Activated CD4-positive, alpha-beta memory T cell treated with anti-CD3 and anti-CD28 coated beads for 36 hours (primary cell): ENCODE measurements at places on chromosomes 11 and 22.

DNA sequence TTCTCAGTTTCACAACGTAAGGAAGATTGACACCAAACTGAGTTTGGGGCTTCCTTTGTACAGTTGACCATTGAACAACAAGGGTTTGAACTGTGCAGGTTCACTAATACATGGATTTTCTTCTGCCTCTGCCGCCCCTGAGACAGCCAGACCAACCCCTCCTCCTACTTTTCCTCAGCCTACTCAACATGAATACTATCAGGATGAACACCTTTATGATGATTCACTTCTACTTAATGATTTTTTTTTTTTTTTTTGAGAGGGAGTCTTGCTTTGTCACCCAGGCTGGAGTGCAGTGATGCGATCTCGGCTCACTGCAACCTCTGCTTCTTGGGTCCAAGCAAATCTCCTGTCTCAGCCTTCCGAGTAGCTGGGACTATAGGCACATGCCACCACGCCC is 14.6 kb downstream of the RBM4 start:
- peak overlapping the region; percentile 33 for H3K27ac ChIP-seq
- peak; percentile 16 for DNase-seq
- H3K36me3 ChIP-seq: peaks cover 30% of the 10 kb centered on the region
- peaks cover 37% of the 10 kb centered on the region for H3K4me1 ChIP-seq
- H3K27me3 ChIP-seq: no peaks in the 10 kb centered on the region

DNA sequence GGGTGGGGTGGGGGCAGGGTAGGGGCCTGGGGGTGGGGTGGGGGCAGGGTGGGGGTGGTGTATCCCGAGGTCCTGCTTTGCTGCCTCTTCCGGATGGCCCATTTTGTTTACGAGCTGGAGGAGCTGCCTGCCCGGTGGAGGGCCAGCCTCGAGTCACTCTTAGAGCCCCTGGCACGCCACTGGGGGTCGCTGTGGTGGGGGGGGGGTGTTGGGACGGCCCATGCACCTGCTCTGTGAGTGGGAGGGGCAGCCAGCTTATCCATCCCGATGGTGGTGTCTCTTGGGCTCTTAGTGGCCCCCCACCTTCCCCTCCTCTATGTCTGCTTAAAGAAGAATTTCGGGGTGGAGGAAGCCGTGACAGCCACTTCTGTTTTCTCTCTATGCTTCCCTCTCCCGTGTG is 24.6 kb downstream of the MRGPRD start:
- no peak overlapping the region for H3K27ac ChIP-seq
- H3K27me3 ChIP-seq: no peaks in the 10 kb centered on the region
- peak; percentile 36 for DNase-seq
- H3K4me1 ChIP-seq: no peaks in the 10 kb centered on the region

DNA sequence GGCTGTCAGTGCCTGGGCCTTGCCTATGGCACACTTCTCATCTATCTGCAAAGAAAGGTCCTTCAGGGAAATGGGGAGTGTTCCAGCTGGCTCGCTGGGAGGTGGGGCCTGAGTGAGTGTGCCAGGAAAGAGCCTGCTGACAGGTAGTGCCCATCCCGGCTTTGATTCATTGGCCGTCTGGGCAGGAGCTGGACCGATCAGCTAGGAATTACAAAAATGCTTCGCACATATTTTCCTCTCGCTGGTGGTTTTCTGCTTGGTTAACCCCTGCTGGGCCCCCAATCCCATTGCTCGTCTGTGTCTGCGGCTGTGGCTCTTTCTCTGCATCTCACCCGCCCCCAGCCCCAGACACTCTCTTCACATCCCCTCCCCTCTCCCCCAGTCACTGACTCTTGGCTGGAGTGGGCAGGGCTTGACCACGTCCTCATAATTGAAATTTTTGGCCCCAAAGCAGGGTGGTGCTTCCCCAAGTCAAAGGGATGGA is 10.8 kb downstream of the LIF start:
- no peaks in the 10 kb centered on the region for H3K27me3 ChIP-seq
- peaks cover 5% of the 10 kb centered on the region for H3K4me1 ChIP-seq
- H3K4me3 ChIP-seq: no peak overlapping the region
- H3K36me3 ChIP-seq: peaks cover 4% of the 10 kb centered on the region

- H3K4me1 ChIP-seq: peaks cover 70% of the 10 kb centered on the region
- H3K4me3 ChIP-seq: no peak overlapping the region
- H3K27me3 ChIP-seq: no peaks in the 10 kb centered on the region
- DNase-seq: no peak
- H3K36me3 ChIP-seq: no peaks in the 10 kb centered on the region
- no peak overlapping the region for H3K27ac ChIP-seq
Observed at GRCh38 chr11:63882555-63883242, 34.3 kb downstream of the RCOR2 start.

DNA sequence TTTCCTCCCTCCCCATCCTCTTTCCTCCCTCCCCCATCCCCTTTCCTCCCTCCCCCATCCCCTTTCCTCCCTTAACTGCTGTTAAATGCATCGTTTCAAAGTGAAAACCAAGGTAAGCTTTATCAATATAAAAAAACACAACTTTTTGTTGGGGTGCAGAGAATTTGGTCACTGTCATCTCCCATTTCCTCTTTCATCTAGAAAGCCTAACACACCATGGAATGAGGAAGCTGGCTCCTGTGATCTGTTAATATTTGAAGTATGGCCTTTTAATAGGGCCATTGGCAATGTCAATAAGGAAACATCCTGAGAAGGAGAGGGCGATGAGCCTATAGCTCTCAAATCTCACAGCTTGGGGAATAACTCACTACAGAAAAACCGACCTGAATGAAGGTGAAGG is 7.0 kb downstream of the EXPH5 start:
- no peak overlapping the region for H3K27ac ChIP-seq
- H3K4me1 ChIP-seq: no peaks in the 10 kb centered on the region
- DNase-seq: no peak
- H3K36me3 ChIP-seq: no peaks in the 10 kb centered on the region

DNA sequence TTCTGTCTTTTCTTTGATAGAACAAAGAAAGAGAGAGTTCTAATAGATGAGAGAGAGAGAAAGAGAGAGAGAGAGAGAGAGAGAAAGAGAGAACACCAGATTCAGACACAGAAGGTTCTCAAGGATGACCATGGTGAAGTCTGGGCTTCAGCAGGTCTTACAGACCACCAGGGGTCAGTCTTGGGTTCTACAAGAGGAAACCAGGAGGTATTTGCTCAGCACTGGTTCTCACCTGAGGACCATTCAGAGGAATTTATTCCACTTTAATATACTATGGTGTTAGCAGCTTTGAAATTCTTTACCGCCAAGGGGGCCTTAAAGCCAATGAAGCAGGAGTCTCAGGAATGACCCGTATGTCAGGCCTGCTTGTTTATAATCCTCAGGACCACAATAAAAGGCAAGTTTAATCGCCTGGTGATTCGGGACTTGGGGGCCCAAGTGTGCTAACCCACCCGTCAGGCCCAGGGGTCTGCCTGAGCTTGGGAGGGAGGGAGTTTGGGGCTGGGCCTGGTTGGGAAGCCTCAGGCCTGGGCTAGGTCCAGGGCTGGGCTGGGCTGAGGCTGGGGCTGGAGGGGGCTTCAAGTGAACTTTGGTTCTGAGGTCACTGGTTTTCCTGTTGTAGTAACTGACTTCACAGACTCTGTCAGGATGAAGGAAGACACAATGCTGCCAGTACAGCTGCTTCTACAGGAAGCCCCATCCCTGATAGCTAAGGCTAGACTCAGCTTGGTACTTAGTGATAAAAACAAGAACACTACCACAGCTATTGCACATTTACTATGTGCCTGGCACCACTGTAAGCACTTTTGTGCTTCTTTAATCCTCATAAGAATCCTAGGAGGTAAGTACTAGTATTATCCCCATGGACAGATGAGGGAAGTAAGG is 179.2 kb upstream of the ZBED5 start:
- H3K27me3 ChIP-seq: peaks cover 2% of the 10 kb centered on the region
- no peak overlapping the region for H3K4me3 ChIP-seq
- H3K4me1 ChIP-seq: peaks cover 2% of the 10 kb centered on the region
- DNase-seq: peak; percentile 23

DNA sequence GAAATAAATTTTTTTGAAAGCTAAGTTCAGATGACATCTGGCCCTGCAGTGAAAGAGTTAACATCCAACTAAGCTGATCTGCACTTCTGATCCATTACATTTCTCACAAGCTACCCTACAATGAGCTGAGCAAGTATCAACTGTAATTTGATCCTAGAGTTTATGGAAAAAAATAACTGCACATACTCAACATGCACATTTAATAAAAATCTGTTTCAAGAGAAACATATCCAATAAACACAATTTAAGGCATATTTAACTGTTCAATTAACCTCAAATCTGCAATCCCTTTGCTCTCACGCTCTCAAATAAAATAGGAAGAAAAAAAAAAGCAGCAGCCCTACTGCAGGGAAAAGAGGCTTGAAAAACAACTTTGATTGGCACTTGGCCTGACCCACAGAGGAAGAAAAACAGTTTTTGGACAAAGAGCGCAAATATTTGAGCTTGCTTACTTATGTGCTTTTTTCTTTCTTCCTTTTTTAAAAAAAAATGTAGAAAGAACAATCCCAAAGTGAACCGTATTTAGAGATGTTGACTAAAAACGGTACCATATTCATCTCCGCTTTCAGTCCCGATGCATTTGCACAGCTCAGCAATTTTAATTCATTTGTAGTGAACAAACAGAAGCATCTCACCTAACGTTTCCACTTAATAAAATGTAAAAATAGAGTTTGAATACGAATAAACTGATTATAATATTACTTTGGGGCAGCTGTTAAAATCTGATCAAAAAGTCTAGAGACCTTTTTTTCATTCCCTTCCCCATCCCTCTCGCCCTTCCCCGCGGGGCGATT is 1.6 kb downstream of the SESN3 start:
- peaks cover 59% of the 10 kb centered on the region for H3K4me1 ChIP-seq
- DNase-seq: peak; percentile 20
- no peak overlapping the region for H3K4me3 ChIP-seq
- peaks cover 2% of the 10 kb centered on the region for H3K36me3 ChIP-seq
- peak overlapping the region; percentile 85 for H3K27ac ChIP-seq

GRCh38 chr11:33525789-33526188 is 174.8 kb downstream of the C11orf91 start:
- no peak overlapping the region for H3K4me3 ChIP-seq
- peaks cover 2% of the 10 kb centered on the region for H3K36me3 ChIP-seq
- no peaks in the 10 kb centered on the region for H3K4me1 ChIP-seq
- no peak overlapping the region for H3K27ac ChIP-seq

GRCh38 chr11:76801736-76802135 is 18.6 kb downstream of the TSKU start:
- no peak overlapping the region for H3K27ac ChIP-seq
- H3K36me3 ChIP-seq: no peaks in the 10 kb centered on the region
- peaks cover 12% of the 10 kb centered on the region for H3K27me3 ChIP-seq
- peaks cover 32% of the 10 kb centered on the region for H3K4me1 ChIP-seq
- no peak overlapping the region for H3K4me3 ChIP-seq

GRCh38 chr11:18780329-18780728 is 11.3 kb downstream of the PTPN5 start:
- no peaks in the 10 kb centered on the region for H3K27me3 ChIP-seq
- no peak for DNase-seq
- H3K4me1 ChIP-seq: peaks cover 8% of the 10 kb centered on the region
- no peaks in the 10 kb centered on the region for H3K36me3 ChIP-seq
- H3K27ac ChIP-seq: no peak overlapping the region
- no peak overlapping the region for H3K4me3 ChIP-seq

GRCh38 chr11:17811352-17811751 is 76.8 kb downstream of the KCNC1 start:
- H3K27me3 ChIP-seq: no peaks in the 10 kb centered on the region
- H3K36me3 ChIP-seq: peaks cover 5% of the 10 kb centered on the region
- no peak overlapping the region for H3K4me3 ChIP-seq
- no peak overlapping the region for H3K27ac ChIP-seq
- DNase-seq: no peak

DNA sequence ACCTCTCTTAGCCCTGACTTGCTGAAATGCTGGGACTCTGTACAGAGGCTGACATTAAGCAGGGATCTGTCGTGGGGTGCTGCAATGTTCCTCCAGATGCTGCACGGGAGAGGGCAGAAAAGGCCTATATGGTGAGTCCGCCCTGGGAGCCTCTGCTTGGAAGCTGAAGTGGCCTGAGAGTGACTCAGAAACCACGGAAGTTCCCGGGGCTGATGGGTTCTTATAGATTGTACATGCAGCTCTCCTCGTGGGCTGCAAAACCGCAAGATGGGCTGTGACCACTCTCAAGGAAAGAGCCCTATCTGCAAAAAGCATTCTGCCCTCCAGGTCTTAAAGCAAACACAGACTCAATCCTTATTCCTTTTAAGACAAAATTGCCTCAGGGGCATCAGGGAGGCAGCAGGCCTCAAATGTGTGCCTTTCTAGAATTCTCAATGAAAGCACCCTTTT is 5.8 kb upstream of the SLC43A3 start:
- H3K27ac ChIP-seq: no peak overlapping the region
- H3K27me3 ChIP-seq: no peaks in the 10 kb centered on the region
- H3K4me1 ChIP-seq: peaks cover 9% of the 10 kb centered on the region
- peak; percentile 45 for DNase-seq
- no peaks in the 10 kb centered on the region for H3K36me3 ChIP-seq
- no peak overlapping the region for H3K4me3 ChIP-seq

DNA sequence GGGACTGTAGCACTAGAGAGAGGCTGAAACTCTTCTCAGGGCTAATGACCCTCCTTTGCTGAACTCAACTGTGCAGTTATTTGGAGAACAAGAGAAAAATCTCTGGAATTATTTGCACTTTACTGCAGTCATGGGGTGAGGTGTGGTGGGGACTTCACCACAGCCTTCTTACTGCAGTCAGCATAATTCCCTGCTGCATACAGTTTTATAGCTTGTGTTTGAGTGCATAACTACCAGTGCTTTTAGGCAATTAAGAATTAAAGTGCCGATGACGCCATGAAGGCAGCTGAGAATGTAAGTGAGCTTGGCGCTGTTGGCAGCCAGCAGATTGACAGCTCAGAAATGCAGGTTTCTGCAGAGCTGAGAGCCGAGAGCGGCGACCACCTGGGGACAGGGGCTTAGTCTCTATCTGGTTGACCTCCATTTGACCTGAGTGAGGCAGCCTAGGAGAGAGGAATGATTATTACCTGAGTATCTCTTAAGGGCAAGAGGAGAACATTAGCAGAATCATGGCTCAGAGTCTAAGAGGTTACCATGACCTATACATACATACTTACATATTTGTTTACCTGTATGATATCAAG is 830.0 kb downstream of the NTM start:
- no peak for DNase-seq
- no peak overlapping the region for H3K4me3 ChIP-seq
- H3K4me1 ChIP-seq: no peaks in the 10 kb centered on the region
- no peaks in the 10 kb centered on the region for H3K36me3 ChIP-seq

DNA sequence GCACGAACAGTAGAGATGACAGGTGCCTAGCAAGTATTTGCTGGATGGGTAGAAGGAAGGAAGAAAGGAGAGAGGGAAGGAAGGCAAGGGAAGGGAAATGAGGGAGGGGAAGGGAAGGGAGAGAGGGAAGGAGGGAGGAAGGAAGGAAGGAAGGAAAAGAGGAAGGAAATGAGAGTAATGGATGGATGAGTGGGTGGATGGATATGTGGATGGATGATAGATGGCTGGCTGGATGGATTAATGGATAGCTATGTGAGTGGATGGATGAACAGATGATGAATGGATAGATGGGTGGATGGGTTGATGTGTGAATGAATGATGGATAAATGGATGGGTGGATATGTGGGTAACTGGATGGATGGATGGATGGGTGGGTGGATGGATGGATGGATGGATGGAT is 125.9 kb upstream of the FGF3 start:
- no peaks in the 10 kb centered on the region for H3K36me3 ChIP-seq
- H3K4me3 ChIP-seq: no peak overlapping the region
- H3K4me1 ChIP-seq: no peaks in the 10 kb centered on the region
- peaks cover 22% of the 10 kb centered on the region for H3K27me3 ChIP-seq
- no peak overlapping the region for H3K27ac ChIP-seq

GRCh38 chr22:49297871-49298721 is 529.6 kb downstream of the BRD1 start:
- no peaks in the 10 kb centered on the region for H3K36me3 ChIP-seq
- peaks cover 3% of the 10 kb centered on the region for H3K27me3 ChIP-seq
- no peaks in the 10 kb centered on the region for H3K4me1 ChIP-seq
- no peak for DNase-seq
- H3K27ac ChIP-seq: no peak overlapping the region
